Activated T-helper 17 cell treated with anti-CD3 and anti-CD28 coated beads, Interleukin-2, amount 50 U/mL, for 72 hours (primary cell): ENCODE measurements at places on chromosomes 3 and 15. TPM values are rescaled to one million over a fixed set of nuclear protein-coding genes. Genes with fewer than 3 reads are reported as not detected.

GRCh38 chr15:91968610-91969009, 115.1 kb downstream of the SLCO3A1 start:
- no peak for ATAC-seq

- peak; percentile 82 for ATAC-seq
Measured at GRCh38 chr3:18245721-18246120, 179.4 kb downstream of the SATB1 start.

DNA sequence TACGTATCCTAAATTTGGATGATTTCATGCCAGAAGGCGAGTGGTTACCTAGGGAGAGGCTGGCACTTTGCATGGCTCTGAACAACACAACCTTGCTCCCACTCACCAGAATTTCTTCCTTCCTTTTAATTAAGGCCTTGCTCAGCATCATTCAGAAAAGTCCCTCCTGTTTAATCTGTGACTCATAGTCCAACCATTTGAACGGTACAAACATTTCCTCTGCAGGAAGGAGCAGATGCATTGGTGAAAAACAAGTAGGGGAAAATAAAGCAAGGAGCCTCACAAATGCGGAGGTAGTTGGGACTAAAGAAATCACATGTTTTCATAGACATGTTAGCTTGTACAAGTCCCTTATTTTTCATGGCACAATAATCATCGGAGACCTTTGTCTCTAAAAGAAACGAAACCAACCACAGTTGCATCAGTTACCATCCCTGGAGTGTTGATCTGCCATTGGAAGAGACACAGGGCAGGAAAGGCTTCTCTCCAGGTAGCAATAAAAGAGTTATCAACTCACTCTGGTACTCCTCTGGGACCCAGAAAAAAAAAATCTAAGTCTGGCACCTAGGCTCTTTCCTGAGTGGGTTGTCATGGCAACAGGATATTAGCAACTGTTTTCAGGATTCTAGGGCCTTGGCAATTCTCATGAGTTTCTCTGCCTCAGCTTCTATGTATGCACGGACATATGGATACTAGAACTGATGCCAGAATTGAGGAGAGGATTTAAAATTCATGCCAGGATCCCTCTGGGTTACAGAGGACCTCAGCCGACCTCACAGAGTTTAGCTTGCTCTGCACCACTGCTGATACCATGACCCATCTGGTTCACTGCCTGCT, 255.4 kb upstream of the ARPP21 start:
- no peak for ATAC-seq

DNA sequence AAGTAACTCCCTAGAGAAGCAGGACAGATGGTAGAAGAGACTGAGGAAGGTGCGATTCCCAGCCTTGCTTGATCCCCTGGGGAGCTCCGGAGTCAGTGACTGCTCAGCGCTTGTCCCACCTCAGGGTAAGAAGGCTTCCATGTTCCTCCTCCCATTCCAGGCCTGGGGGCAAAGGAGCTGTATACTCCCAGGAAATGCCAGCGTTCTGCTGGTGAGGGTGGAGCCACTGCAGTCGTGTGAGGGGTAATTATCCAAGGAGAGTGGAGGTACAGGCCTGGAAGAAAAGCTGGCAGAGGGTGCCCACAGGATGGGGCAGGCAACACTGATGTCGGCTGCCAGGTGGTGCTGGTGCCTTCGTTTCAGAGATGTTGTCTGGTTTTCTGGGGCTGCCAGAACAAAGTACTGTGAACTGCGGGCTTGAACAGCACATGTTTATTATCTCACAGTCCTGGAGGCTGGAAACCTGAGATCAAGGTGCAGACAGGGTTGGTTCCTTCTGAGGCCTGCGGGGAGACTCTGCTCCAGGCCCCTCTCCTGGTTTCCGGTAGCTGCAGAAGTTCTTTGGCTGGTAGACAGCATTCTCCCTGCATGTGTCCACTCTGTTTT, 12.1 kb upstream of the APBA2 start:
- no peak for ATAC-seq

- ATAC-seq = no peak
Measured at GRCh38 chr3:172056416-172056815, 17.0 kb downstream of the FNDC3B start.

DNA sequence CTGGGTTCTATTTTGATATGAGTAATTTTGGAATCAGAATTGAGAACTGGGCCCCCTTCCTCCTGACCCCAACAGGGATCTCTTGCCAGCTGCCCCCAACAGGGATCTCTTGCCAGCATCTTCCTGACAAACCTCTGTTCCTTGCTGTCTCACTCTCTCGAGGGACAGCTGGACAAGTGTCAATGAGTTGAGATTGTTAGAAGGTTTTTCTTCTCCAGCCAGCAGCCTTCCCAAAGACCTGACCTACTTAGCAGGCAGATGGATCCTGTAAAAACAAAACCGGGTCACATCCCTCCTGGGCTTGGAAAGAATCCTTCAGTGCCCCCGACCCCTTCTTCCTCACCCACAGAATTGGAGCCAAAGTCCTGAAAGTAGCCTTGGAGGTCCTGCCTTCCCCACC, 21.6 kb downstream of the LIMD1 start:
- no peak for ATAC-seq

PLA1A gene
- total RNA-seq = 0.39 TPM

- ATAC-seq = no peak
Measured at GRCh38 chr3:43969944-43970343, 271.7 kb upstream of the TOPAZ1 start.

DNA sequence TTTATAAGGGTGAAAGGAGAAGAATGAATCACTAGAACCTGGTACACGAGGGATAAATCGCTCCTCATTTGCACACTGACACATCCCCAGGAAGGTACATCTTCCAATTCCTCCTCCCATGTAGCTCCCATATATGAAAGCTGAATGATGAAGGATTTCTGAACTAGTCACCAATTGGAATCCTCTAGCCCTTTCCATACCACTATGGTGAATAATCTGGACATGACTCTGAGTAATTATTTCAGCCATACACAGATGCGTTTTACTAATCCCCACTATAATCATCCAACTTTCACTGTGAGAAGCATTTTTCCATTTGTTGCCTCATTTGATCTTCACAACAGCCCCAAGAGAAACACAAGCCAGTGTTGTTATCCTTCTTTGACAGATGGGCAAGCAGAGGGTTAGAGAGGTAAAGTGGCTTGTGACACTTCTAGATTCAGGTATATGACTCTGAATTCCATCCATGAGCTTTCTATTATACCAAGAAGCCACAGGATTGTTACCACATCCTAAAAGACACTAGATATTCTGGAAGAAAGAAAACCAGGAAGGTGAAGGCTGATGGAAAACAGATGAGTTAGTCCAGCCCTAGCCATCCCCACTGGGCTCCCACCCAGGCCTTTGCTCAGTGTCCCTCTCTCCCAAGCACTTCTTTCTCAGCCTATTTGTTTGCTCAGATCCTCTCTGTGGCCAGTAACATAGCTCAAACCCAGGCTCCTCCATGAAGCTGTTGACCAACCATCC, 22.2 kb upstream of the BCL6 start:
- ATAC-seq = no peak

DNA sequence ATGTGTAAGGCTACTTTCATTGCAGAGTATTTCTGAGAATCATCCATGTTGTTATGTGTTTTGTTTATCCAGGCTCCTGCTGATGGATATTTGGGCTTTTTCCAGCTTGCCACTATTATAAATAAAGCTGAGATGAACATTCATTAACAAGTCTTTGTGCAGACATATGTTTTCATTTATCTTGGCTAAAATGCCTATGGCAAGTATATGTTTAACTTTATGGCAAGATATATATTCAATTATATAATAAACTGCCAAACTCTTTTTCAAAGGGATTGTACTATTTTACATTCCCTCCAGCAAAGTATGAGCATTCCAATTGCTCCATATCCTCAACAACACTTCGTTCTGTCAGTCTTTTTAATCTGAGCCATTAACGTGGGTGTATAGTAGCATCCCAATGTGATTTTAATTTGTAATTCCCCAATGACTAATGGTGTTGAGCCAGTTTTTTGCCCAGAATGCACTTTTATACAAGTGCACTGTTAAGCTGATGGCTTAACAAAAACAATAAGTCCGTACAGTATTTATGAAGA, 452.4 kb downstream of the SHQ1 start:
- ATAC-seq = no peak

SLC22A13 gene
- 0.99 TPM for total RNA-seq

DNA sequence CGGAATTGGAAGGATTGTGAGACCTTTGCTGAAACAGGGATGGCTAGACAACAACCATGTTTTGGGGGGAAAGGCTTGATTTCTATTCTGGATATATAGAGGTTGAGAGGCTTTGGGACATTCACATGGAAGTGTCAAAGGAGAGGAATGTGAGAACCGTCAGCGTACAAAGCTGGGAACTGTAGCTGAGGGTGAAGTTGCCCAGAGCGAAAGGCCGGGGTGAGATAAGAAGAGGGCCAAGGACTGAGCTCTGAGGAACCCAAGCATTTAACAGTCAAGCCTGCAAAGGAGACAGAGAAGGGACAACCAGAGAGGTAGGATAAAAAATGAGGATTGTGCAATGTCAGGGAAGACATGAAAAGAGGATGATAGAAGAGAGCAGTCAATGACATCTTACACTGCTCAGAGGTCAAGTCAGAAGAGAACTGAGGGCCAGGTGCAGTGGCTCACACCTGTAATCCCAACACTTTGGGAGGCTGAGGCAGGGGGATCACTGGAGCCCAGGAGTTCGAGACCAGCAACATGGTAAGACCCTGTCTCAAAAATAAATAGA, 41.5 kb upstream of the RAF1 start:
- no peak for ATAC-seq

ANO10 gene
- 10.6 TPM for total RNA-seq
